Effector CD4-positive, alpha-beta T cell (primary cell): ENCODE measurements at places on chromosomes 2 and 18.

- DNase-seq, result no peak
Measured at GRCh38 chr2:22904126-22904684, 480.8 kb upstream of the KLHL29 start.

GRCh38 chr18:3960977-3961376, 494.1 kb downstream of the DLGAP1 start:
- no peak for DNase-seq

- no peak for DNase-seq
Measured at GRCh38 chr2:7588295-7588694, 671.1 kb downstream of the RNF144A start.

DNA sequence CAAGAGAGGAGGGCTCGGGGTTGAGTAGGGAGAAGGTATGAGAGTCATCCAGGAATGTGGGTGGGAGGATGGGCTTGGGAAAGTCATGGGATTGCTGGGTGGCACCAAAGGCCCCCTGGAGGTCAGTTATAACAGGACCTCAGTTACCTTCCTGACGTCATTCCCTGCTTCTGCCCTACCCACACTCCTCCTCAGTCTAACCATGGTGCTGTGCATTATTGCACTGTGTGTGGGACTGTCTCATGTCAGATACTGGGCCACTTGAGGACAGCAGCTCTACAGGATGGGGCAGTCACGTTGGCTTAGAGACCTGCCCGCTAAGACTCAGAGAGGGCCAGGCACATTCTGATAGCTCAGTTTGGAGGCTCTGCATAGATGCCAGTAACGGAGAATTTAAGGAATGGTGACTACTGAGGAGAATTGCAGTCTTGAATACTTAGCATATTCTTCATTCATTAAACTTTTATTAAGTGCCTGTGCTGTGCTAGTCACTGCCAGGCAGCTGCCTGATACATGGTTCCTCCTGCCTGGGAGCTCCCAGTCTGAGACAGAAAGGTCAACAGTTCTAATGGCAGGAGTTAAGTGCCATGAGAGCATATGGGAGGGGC, 90.5 kb downstream of the LAMA3 start:
- no peak for DNase-seq

DNA sequence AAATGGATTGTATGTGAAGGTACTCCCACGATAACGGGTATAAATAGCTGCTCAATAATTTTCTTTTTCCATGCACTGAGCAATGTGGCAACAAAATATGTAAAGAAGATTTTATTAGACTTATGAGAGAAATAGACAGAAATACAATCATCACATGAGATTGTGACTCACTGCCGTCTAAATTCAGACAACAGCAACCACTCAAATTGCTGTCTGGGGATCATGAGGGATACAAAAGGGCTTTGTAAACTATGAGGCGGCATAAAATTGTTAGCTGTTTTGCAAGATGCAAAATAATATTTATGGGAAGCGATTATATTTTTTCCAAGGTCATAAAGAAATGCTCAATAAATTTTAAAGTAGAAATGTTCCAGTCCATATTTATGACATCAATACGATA, 259.1 kb upstream of the AGAP1 start:
- DNase-seq, result no peak

GRCh38 chr2:109528811-109529501, 84.8 kb downstream of the SEPTIN10 start:
- no peak for DNase-seq

- no peak for DNase-seq
Measured at GRCh38 chr2:71892423-71892730, 255.3 kb downstream of the CYP26B1 start.

DNA sequence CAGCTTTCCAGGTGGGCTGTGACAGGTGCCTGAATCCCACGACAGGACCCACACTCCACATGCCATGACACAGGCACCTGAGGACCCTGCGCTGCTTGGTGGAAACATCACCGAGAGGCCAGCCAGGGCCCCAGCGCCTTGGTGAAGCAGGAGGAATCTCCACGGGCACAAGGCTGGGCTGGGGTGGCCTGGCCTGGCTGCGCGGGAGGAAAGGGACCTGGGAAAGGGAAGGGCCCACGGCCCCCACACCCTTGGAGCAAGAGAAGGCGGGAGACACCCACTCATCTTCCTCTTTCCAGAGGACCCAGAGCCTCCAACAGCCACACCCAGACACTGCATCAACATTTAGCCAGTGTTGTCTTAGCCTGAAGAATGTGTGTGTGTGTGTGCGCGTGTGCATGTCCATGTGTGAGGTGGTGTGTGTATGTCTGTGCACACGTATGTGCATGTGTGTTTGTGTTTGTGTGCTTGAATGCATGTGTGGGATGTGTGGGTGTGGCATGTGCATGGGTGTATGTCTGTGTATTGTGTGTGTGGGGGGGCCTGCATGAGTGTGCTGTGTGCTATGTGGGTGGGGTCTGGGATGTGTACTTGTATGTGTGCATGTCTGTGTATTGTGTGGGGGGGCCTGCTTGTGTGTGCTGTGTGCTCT, 6.3 kb upstream of the OTOS start:
- DNase-seq, result no peak

DNA sequence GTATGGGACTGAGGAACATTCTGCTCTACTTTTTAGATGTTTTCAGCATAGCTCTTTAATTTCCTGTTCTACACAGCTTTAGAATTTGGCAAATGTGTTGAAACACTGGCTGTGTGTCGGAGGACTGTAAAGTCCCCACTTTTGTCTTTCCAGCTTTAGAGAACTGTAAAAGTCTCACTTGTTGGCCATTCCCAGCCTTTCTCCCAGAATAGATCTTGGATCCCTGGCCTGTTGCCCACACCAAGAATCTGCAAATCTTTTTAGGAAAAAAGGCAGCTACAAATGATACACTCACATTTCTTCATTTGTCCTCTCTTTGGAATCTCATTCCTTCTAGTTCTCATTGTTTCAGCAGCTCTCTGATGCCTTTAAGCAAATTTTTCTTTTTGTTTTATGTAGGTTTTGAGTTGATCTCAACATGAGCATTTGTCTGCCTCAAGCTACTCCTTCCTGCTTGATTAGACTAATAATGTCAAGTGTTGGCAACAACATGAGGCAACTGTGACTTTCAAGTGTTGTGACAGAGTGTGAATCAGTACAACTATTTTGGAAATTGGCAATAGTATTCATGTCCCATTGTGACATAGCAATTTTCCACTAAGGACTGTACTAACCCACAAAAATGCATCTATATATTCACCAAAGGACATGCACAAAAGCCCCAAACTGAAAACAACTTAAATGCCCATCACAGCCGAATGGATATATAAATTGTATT, 610.8 kb downstream of the EPHA4 start:
- no peak for DNase-seq

DNA sequence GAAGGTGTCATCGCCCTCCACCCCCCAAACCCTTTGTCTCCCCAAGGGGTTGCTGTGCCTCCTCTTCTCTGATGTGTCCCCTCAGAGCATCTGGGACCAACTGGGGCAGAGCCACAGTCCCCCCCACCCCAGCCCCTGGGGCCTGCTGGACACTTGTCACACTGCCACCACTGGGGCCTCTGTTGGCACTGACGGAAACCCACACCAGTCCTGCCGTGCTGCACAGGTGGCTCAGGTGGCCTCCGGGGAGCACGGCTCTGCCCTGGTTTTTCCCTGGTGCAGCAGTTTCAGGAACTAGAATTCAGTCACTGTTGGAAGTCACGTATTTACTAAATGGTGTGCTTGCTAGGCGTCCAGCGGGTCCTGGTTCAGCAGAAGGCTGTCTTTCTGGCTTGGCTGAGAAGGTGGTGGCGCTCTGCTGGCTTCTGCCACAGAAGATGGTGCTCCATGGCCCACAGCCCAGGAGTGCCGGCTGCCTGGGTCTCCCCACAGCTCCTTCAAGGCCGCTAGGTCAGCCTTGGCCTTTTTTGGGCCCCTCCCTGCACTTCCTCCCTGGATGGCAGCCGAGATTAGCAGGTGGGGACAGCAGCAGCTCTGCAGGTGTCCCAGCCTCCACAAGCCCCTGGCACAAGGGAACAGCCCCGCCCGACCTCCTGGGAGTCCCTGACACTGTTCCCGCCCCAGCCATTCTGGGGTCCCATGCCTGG, 18.6 kb upstream of the KLHL30 start:
- DNase-seq, result no peak

DNA sequence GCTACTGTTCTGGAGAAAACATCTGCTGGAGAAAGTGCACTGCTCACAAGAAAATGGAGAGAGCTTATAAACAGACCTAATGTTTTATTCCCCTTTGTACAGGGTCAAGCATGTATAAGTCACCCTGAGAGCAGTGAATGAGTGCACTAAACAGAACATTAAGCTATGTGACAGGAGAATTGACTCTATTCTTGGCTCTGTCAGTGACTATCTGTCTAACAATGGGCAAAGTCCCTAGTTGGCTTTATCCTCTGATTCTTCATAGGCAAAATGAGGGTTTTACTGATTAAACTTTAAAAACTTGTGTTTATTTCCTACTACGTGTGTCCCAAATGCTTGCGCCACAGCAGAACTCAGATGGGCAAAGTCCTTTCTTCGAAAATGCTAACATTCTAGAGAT, 655.1 kb upstream of the SLC39A10 start:
- no peak for DNase-seq

DNA sequence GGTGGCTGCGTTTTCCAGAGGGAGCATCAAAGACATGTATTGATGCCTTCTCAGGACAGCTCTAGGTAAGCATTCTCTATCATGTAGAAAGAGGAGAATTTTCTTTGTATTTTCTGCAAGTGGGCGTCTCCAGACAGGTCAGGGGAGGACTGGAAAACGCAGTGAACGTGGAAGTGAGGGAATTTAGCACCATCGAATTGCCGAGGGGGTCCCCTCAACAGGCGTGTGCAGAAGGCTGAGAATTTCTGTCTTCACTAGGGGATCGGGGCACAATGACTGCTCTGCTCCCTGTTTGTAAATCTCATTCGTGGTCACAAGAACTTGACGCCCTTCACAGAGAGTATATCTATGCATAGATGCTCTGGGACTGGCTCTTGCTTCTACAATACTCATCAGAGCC, 5.0 kb upstream of the NTSR2 start:
- DNase-seq, result no peak
